Activated naive CD4-positive, alpha-beta T cell treated with anti-CD3 and anti-CD28 coated beads, Interleukin-2, amount 10 ng/mL, durations not matched to agents 5 hours and 36 hours (primary cell): ENCODE measurements at places on chromosomes 2 and 18. TPM values are rescaled to one million over a fixed set of nuclear protein-coding genes. Genes with fewer than 3 reads are reported as not detected.

TFCP2L1 gene
- total RNA-seq: 0.07 TPM

IL1F10 gene
- total RNA-seq: not detected

G6PC2 gene
- total RNA-seq: not detected

SAG gene
- 0.55 TPM for total RNA-seq

HNRNPLL gene
- 44.0 TPM for total RNA-seq

EGR4 gene
- not detected for total RNA-seq

THSD7B gene
- total RNA-seq: not detected

CTAGE1 gene
- total RNA-seq: not detected

CIDEA gene
- total RNA-seq: not detected

TCF4 gene
- 1.5 TPM for total RNA-seq

RUFY4 gene
- 0.88 TPM for total RNA-seq

GKN1 gene
- total RNA-seq: not detected

CFC1B gene
- not detected for total RNA-seq

IL36G gene
- not detected for total RNA-seq

PROC gene
- total RNA-seq: not detected

EVA1A gene
- not detected for total RNA-seq

IL1RL2 gene
- not detected for total RNA-seq

SALL3 gene
- not detected for total RNA-seq

CD207 gene
- total RNA-seq: not detected

ELOA2 gene
- total RNA-seq: not detected

FBXO36 gene
- 0.50 TPM for total RNA-seq

ZNF396 gene
- 1.3 TPM for total RNA-seq
